Right renal cortex interstitium (tissue), 3 donors: ENCODE measurements at places on chromosomes 12 and 14.
A peak's percentile ranks its signal among the peaks of the same experiment; 100 is the strongest.

- no peak for DNase-seq
Measured at GRCh38 chr12:119384340-119384739, 49.8 kb downstream of the CCDC60 start.

DNA sequence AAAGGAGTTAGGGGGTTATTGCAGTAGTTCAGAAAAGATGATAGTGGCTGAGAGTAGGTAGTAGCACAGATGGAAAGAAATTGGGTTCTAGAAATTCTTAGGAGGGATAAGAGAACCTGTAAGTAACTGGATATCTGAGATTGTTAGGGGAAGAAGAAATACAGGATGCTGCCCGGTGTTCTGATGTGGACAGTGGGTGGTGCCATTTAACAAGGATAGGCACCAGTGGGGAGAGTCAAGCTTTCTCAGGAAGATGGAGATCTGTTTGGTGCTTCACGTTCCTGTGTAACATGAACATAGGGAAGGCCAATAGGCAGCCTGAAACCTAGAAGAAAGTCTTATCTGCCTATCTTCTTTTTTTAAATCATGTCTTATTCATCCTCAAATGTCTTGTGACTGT is 245.9 kb downstream of the NPAS3 start:
- DNase-seq: no peak

GRCh38 chr14:104428333-104428851 is 151.2 kb upstream of the C14orf180 start:
- no peak for DNase-seq

DNA sequence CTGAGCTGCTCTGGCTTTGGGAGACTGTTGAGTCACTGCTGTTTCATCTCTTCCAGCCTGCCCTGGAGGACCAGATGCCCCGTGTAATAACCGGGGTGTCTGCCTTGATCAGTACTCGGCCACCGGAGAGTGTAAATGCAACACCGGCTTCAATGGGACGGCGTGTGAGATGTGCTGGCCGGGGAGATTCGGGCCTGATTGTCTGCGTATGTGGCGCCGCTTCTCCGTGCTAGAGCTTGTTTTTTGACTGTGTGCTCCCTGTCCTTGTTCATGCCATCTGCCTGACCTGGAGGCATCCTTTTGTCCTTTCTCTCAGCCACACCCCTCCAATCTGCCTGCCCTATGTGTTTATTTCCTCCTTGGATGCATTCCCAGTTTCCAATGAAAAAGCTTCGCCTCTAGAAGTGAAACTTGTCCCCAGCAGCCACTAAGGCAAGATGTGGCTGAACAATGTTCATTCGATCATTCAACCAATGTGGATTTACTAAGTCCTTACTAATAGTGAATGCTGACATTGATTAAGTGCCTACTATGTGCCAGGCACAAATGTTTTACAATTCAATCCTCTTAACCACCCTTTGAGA is 98.6 kb downstream of the NT5DC3 start:
- DNase-seq: peak; percentile 5

DNA sequence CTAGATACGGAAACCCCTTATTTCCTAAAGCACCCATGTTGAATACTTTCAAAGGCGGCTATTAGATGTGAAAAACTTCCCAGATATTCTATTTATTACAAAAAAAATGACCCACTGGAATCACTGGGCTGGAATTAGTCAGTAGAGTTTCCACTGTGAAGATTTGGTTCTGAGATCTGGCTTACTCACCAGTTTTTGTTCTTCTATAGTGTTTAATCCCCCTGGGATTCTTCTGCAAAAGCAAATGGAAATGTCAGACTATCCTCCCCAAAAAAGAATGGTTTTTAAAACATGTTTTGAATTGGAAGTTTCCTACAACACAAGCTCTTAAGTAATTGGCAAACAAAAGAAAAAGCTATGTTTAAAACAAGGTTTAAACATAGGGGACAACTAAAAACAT is 166.4 kb downstream of the STXBP6 start:
- no peak for DNase-seq

DNA sequence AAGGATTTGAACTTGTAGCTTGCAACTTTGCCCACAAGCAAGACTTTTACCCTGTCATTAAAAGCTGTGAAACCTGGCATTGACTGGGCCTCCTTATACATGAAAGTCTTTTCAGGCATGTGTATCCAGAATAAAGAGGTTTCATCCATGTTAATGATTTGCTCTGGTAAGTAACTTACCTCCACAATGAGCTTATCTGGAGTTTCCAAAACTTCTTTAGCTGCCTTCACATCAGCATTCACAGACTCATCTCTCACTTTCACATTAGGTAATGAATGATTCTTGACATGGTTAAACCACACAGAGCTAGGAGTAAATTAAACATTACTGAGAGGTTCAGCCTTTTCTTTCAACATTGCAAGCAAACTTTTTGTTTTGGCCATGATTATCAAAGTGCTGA is 234.4 kb upstream of the CLEC14A start:
- DNase-seq: no peak

GRCh38 chr14:94536836-94537235 is 24.4 kb upstream of the SERPINA4 start:
- no peak for DNase-seq
